ENCODE measurements at places on chromosomes 7 and 10.
A peak's percentile ranks its signal among the peaks of the same experiment; 100 is the strongest.

- DNase-seq, result no peak
Measured at GRCh38 chr10:19310066-19310465, 261.5 kb downstream of the MALRD1 start.

- no peak for DNase-seq
Measured at GRCh38 chr7:122790132-122790531, 87.4 kb upstream of the RNF148 start.

DNA sequence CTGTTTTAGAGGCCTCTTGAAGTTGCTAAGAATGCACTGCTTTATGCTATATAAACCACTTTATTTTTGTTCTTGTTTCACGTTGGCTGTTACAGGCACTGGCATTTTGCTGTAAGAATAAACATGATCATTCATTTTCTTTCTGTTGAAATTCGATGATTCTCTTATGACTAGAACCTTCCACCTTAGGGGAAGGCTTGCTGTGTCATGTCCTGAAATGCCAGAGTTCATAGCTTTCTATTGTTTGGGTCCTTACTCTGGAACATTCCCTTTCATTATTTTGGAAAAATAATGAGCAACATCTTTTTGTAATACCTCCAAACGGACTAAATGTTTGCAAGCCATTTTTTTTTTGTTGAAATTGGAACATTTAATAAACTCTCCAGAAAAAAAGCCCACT lies 495.1 kb upstream of the POT1 start:
- DNase-seq, result no peak

DNA sequence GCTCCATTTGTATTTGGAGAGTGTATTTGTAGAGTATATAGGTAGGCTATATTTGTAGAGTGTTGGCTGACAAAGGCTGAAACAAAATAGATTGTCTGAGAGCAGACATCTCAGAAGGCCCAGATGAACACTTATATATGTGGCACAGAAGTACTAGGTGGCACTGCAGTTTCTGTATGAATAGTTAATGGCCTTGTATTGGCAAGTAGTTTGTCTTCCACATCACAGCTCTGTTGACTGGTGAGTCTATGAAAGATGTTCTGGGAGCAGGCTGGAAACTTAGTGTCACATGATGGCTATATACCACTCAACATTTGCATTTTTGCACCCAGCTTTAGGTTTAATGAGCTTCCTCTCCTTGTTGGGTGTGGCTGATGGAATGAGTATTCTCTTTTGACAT lies 51.9 kb downstream of the CCNY start:
- no peak for DNase-seq

DNA sequence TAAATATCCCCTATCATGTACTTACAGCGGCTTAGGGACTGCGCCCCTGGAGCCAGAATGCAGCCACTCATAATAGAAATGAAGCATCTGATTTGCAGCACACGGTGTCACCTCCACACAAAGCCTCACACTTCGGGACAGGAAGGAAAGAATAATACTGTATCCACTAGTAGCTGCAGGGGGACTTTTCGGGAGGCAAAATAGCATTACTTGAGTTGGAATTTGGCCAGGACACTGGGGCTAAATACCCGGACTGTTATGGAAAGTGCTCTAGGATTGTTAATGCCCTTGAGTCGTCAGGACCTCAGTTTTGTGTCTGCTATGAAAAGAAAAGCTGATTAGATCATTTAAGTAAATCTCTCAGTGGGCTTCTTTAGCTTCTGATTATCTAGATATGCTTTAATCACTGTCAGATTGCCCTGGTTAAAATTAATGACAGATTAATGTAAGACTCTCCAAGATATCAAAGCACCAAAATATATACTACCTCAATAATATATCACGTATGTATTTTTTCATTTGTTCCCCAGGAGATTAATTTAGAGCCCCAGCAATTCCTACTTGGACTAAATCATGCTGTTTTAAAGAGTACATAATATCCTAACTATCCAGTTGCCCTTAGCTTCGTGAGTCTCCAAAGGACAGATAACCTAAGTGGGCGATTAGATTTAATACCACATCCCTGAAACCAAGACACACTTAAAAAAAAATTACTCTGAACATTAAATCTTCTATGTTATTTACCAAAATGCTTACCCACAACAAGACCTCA lies 173.0 kb upstream of the NEBL start:
- DNase-seq, result peak; percentile 77

DNA sequence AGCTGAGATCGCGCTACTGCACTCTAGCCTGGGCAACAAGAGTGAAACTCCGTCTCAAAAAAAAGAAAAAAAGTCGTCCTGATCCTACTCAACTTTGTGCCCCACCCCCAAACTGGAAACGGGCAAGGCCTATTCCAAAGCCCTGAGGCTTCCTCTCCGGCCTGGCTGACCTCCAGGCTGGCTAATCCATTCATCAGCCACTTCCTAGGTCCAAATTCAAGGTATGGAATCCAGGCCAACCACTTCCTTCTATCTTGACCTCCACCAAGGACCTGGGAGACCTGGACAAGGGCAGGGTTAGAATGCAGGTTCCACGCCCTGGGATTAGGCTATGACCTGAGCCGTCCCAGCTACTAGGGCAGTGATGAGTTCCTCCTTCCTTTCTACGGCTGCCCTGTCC lies 20.4 kb upstream of the EIF4H start:
- DNase-seq, result no peak

DNA sequence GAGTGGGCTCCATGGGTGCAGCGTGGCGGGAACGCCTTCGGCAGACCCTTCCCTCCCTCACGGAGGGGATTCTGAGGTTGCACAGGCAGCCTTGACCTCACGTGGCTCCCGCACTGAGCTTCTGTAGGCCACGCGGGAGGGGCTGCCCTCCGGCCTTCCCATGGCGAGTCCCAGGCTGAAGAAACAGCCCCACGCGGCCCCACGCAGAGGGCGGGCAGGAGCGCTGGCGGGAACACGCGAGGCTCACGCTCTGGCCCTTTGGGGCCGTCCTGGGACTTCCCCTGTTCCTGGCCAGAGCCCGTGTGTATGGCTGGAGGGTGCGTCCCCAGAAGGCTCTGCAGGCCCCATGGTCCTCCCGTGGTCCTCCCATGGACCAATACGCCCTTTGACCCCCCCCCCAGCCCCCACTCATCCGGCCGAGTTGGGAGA lies 21.7 kb upstream of the NKX6-2 start:
- DNase-seq, result no peak

GRCh38 chr7:18590744-18591340 lies 95.3 kb downstream of the HDAC9 start:
- no peak for DNase-seq

DNA sequence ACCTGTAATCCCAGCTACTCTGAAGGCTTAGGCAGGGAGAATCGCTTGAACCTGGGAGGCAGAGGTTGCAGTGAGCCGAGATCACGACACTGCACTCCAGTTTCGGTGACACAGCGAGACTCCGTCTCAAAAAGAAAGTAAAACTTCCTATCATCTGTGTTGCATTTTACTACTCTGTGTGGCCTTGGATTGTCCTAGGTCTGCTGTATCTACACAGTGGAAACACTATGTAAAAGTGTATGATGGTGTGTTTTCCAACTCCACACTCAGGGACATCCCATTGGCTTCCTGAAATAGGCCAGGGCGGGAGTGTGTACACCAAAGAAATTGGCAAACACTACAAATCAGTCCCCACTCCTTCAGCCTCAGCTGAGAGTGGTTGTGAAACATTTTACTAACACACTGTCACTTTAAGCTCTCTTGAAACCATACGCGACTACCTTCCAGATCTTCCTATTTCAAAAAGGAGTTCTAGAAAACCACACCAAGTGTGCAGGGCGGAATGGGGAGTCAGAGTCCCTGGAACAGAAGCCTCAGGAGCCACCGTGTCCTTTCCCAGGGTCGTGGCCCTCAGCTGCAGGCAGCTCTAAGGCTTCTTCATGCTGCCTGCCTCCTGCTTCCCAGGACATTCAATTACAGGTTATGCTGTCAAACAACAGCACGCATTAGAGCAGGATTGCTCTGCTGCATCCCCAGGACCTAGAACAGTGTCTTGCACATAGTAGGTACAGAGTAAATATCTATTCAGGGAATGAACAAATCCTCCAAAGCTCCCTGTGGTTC lies 275.4 kb downstream of the PARD3 start:
- DNase-seq, result no peak
